ENCODE measurements at places on chromosomes 3 and 15.

DNA sequence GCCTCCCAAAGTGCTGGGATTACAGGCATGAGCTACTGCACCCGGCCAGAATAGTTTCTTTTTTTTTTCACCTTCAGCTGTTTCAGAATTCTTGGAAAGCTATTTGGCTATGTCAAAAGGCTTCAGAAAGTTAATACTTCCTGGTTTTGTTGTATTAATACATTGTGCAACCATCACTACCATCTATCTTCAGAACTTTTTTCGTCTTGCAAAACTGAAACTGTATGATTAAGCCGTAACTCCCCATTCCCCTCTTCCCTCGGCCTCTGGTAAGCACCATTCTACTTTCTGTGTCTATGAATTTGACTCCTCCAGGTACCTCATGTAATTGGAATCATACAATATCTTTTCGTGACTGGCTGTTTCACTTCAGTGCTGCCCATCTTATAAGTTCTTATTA, 5.2 kb upstream of the NOX5 start:
- no peak for DNase-seq

DNA sequence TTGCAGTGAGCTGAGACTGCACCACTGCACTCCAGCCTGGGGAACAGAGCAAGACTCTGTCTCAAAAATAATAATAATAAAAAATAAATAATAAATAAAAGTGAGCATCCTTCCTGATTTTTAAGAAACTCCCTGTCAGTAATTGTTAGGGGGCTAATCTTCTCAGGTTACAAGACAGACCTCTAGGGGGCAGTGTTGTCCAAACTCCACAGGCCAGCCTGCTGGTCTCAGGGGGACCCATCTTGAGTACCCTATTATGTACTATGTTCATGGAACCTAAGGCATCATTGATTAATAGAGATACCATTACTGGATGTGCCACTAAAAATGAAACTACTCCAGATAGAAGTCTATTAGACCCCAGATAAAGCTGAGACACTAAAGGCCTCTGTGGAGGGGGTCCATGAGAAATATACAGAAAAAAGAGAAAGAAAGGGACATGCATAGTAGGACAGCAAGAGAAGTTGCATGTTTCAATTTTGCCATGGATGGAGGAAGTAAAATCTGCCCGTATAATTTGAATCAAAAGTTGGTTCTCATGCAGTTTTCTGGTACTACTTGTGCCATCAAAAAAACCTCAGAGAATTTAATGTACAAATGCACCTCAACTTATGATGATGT, 85.5 kb upstream of the CDV3 start:
- DNase-seq, result no peak

DNA sequence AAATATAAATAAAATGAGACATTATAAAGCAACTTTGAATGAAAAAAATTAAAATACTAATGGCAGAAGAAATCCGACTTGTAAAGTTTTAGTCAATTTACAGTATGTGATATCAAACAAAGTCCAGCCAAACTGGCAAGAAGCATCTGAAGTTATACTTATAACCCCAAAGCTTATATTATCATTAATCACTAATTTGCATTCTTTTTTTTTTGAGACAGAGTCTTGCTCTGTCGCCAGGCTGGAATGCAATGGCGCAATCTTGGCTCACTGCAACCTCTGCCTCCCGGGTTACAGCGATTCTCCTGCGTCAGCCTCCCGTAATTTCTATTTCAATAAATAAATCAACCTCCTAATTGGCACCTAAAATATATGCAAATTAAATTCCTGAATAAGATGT, 80.1 kb downstream of the AQR start:
- DNase-seq, result no peak

GRCh38 chr3:8736436-8736835, 2.8 kb downstream of the CAV3 start:
- no peak for DNase-seq

GRCh38 chr3:8482263-8482662, 19.4 kb upstream of the LMCD1 start:
- DNase-seq, result no peak

DNA sequence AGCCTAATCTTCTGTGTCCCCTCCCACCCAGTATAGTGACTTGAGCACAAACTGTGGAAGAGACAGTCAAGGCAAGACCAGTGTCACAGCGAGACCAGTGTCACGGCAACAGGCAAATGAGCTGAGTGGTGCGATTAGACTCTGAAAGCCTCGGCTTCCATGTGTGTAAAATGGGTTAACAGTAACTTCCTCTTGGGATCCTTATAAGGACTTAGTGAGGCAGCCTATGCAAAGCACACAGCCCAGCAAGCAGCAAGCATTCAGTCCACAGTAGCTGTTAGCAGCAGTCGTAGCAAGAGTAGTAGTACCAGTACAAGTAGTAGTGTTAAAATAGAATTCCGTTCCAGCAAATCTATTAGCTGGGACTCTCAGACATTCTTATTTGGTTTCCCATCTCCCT, 334.1 kb downstream of the GABRB3 start:
- no peak for DNase-seq

GRCh38 chr3:58388550-58389091, 45.0 kb downstream of the PDHB start:
- DNase-seq, result no peak

DNA sequence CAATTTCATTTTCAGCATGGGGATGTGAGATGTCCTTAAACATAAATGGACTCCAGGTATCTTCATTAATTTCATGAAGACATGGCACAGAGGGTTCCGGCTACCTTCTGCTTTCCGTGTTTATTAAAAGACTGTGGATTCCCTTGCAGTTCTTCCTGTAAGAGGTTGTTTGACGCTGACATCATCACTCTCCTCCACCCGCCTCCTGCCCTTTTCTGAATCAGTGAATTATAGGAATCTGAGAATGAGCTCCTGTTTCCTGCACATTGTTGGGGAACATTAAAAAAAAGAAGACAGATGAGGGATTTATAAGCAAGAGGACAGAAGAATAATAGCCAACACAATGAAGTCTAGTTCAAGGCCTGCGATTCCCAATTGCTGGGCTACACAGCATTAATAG, 191.3 kb downstream of the LPP start:
- DNase-seq, result no peak

- DNase-seq, result no peak
Measured at GRCh38 chr15:73389971-73390544, 21.3 kb upstream of the HCN4 start.

DNA sequence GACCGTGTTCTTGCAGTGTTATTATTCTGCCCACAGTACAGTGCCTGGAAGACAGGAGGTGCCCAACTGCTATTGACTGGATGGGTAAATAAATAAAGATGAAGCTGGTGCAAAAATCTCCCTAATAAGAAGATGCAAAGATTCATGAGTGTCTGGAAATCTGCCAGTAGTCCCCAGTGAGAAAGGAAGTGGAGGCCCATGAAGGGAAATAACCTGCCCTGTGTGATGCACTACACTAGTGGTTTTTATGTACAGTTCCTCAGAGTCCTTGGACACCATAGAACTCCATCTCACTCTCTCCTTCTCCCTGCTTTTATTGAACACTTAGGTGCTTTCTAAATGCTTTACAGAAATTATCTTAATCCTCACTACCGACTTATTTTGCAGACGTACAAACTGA, 8.3 kb upstream of the SUCLG2 start:
- DNase-seq, result no peak

- DNase-seq, result no peak
Measured at GRCh38 chr3:73378207-73378606, 246.5 kb downstream of the PDZRN3 start.

DNA sequence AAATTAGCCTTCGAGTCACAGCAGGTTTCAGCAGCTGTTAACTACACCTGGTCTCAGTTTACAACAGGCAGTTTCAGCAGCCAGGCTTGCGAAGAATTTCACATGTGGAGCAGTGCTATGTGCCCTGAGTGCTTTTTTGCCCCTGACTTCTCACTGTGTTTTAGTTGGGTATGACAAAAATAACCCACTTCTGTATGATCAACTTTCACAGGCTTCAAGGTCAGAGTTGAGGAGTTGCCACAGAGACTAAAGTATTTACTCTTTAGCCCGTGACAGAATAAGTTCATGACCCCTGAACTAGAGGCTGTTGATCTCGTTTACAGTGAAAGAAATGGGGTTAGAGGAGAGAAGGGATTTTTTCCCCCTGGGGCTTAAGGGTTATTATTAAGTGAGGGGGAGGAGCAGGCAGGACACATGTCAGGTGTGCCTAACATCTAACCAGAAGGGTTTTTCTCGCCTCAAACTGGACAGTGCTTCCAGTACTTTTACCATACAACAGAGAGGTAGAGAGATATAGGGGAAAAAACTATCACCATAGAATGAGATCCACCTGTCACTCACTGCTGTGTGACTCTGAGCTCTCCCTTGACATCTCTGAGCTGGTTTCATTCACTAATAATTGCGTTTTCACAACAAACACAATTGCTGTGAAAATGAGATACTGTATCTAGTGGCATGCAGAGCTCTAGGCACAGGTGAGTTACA, 14.0 kb upstream of the TOPBP1 start:
- DNase-seq, result no peak

GRCh38 chr3:20682573-20682972, 496.6 kb upstream of the SGO1 start:
- no peak for DNase-seq

GRCh38 chr3:114144909-114145688, 33.8 kb downstream of the DRD3 start:
- DNase-seq, result no peak

DNA sequence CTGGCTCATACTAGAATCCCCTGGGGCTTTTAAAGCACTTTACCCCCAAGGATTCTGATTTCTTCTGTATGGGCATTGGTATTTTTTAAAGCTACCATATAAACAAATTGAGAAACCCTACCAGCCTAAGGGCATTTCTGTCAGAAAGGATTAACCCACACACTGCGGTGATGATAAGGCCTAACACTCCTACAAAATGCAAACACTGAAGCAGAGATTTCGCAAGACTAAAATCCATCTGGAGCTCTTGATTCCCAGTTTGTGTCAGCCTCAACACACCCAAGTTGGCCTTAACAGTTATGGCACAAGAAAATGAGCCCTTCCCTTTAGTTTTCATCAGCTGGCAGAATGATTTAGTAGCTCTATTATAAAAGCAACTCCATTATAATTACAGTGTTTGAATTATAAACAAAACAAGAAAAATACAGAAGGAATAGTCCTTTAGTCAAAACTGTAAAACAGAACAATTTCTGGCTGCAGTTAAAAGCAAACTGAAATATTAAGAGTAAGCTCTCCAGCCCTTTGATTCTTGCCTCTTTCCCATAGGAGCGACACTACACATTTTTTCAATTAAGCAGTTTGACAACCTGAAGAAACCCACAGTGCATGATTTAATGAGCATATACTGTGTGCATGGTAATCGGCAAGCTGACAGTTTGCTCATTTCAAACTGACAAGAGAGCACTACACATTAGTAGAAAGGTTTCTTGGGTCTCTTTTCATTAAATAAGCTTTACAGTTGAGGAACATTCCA, 441.2 kb downstream of the FHIT start:
- no peak for DNase-seq

GRCh38 chr3:62246094-62246493, 127.3 kb downstream of the FEZF2 start:
- no peak for DNase-seq

DNA sequence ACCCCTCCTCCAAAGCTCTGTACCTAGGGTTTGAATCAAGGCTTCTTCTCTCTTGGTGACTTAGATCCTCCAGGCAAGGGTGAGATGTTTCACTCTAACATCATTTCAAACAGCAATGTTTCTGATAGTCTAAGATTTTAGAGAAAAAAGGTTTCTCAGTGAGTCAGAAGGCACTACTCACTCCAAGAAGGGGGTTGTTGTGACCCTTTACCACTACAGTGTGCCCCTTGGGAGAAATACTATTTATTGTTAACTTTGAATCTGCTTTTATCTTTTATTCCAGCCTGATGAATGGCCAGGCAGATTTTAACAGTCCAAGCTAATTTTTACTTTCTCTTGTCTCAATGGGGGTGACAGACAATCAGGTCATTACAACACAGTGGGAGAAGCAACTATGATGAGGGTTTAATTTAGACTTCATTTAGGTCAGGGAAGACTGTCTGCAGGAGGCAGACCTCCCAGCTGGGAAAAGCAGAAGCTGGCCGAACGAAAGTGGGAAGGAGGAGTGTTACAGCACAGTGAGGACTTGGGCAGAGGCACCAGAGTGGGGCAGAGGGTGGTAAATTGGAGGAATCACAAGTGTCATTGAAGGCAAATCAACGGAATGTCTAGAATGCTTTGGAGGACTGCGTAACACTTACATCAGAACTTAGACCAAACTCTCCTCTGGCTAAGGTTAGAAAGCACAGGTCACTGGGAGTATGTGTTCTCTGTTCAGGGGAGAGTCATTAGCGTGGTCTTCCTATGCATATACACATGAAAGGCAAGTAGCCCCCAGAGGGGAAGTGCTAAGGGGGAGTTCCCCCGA, 21.2 kb downstream of the ZNF860 start:
- no peak for DNase-seq

DNA sequence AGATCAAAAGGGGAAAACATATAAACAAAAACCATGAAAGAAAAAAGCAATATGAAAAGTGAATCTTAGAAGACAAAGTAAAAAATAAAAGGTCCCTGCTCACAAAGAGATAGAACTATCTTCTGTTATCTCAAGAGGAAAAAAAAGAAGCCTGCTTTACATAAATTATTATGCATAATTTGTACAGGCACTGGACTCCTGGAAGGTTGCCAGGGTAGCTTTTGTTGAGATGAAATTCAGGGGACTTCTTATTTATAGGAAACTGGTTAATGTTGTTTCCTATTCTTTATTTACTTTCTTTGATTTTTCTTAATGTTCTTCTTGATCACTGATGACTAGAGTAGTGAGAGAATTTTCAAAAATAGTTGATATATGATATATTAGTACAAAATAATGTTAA, 66.9 kb downstream of the PPM1L start:
- DNase-seq, result no peak

DNA sequence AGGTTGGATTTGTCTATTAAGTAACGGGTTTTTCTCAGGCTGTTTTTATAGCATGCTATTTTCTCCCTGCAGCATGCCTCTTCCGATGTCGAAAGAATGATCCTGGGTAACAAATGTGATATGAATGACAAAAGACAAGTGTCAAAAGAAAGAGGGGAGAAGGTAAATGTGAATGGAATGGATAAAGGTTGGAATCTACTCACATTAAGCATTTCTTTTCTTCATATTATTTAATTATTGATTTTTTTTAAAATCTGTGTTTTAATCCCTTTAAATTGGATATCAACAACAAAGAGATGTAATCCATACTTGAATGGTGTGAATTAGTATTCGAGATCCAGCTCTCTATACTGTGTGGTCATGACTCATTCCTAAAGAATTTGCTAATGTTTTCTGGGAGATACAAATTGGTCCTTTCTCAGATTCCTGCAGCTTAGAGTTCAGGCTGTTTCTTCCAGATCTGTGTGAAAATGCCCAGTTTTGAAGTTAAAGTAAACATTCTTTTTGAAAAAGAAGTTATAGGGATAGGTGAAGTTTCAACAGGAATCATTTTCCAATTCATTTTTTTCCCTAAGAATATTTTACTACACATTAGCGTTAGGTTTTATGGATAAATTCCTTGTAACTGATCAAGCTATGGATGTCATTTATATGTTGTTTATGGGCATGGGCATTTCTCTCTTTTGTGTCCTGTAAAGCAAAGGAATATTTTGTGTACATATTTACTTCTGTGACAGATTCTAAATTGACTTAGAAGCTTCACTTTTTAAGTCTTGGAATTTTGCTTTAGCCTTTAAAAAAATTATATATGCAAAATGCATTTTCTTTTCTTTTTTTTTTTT, 20.8 kb upstream of the APH1B start:
- DNase-seq, result no peak

Data from posterior cingulate gyrus (tissue), 11 donors.